Endothelial cell (in vitro differentiated cells): ENCODE measurements at places on chromosomes 5 and 9. TPM values are rescaled to one million over a fixed set of nuclear protein-coding genes. Genes with fewer than 3 reads are reported as not detected.

DNA sequence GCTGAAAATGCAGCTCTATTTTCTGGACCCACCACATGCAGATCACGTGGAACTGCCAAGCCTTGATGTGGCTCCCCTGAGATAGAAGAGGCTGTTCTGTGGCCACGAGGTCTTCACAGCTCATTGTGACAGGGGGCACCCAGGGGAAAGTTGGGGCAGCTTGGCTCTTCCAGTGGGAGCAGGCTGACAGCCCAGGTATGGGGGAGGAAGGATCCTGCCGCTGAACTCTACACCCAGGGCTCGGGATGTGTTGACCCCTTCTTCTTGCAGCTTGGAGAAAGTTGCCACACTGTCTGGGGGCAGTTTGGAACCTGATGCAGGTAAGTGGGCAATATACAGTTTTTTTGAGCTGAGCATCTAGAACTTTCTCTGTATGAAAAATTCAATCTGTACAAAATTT, 133.6 kb upstream of the PITX1 start:
- H3K4me3 ChIP-seq = no peak overlapping the region
- H3K4me1 ChIP-seq = peaks cover 7% of the 10 kb centered on the region
- no peaks in the 10 kb centered on the region for H3K36me3 ChIP-seq
- H3K27me3 ChIP-seq = peaks cover 2% of the 10 kb centered on the region

GRCh38 chr9:81716409-81716808, 27.1 kb upstream of the TLE1 start:
- peaks cover 12% of the 10 kb centered on the region for H3K4me1 ChIP-seq
- H3K4me3 ChIP-seq = no peak overlapping the region
- H3K27ac ChIP-seq = no peak overlapping the region
- DNase-seq = no peak

DNA sequence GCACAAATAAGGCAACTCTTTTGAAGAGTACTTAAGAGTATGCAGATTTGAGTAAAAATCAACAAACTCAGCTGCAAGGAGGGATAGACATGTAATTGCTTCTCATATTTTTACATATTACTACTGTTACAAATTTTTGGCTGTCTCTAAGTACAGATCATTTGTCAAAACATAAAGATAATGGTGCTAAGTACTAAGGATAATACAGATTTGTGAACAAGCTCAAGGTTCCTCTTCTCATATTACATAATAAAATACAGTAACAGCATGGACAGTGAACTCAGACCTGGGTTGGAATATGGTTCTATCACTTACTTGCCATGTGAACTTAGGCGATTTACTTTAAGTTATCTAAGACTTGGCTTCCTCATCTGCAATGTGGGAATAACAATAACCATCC, 168.0 kb downstream of the AP3B1 start:
- no peak overlapping the region for H3K4me3 ChIP-seq
- no peaks in the 10 kb centered on the region for H3K4me1 ChIP-seq
- no peaks in the 10 kb centered on the region for H3K27me3 ChIP-seq
- peaks cover 10% of the 10 kb centered on the region for H3K36me3 ChIP-seq
- no peak for DNase-seq

DNA sequence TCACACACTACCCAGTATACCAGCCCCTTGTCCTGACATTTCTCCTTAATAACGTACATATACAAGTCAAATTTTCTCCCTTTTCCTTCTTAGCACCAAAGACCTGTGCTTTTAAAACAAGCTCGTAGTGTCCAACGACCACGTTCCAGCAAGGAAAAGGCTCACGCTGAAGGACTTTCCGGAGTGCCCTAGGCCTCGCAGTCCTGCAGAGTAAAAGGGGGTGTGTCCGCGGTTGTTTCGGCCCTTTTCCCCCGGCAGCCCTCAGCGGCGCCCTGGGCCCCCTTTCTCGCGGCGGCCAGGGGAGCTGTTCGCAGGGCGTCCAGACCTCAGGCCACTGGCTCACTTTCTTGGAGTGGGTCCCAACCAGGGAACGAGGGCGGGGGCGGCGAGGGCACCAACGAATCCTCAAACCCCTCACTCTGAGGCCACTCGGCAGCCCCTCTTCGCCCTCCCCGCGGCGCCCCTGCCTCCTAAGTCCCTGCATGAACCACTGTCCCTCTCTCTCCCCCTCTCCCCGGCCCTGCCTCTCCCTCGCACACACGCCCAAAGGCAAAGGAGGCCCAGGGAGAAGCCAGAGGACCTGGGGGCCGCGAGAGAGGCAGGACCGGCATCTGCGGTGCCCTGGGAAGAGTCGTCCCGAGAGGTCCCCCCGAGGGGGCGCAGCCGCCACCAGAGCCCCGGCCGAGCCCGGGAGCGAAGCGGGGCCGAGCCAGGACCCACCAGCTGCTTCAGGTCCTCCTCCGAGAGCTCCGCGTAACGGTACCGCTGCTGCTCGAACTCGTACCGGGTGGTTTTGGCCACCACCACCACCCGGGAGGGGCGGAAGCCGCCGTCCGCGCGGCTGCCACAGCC, 720 bp downstream of the NADK2 start:
- peak overlapping the region; percentile 89 for H3K4me3 ChIP-seq
- no peaks in the 10 kb centered on the region for H3K36me3 ChIP-seq
- peaks cover 5% of the 10 kb centered on the region for H3K27me3 ChIP-seq
- H3K4me1 ChIP-seq = peaks cover 22% of the 10 kb centered on the region

DNA sequence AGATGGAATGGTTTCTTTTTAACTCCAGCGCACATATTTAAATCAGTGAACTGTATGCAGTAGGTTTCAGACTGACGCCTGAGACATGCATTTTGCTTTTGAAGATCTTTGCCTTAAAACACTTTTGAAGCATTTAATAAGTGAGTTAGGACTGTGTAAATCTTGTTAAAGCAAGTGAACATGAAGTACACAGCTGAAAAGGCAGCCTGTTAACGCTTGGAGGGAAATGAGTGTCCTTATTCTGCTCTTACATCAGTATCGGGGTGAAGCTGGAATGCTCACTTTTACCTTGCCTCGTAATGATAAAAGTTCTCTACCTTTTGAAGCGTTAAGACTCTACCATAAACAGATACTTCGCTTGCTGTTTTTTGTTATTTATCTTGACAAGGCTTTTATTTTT, 552.2 kb downstream of the ZNF608 start:
- DNase-seq = no peak
- H3K27ac ChIP-seq = no peak overlapping the region
- peaks cover 2% of the 10 kb centered on the region for H3K27me3 ChIP-seq
- no peak overlapping the region for H3K4me3 ChIP-seq
- H3K4me1 ChIP-seq = peaks cover 4% of the 10 kb centered on the region

DNA sequence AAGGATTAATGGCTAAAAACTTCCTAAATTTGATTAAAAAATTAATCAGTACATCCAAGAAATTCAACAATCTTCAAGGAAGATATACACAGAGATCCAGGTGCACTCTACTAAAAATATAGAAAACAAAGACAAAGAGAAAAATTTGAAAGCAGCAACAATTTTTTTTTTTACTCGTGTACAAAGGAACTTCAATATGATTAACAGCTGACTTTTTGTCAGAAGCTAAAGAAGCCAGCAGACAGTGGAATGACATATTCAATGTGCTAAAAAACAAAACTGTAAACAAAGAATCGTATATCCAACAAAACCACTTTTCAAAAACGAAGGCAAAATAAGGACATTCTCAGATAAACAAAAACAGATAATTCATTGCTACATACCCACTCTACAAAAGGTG, 234.6 kb downstream of the FSTL4 start:
- no peaks in the 10 kb centered on the region for H3K4me1 ChIP-seq
- H3K27ac ChIP-seq = no peak overlapping the region
- H3K36me3 ChIP-seq = no peaks in the 10 kb centered on the region

- no peak overlapping the region for H3K4me3 ChIP-seq
- peaks cover 7% of the 10 kb centered on the region for H3K27me3 ChIP-seq
- H3K4me1 ChIP-seq = peaks cover 20% of the 10 kb centered on the region
- H3K36me3 ChIP-seq = no peaks in the 10 kb centered on the region
These were observed 266.8 kb upstream of the ANKRD55 start for GRCh38 chr5:56499901-56500300.

DNA sequence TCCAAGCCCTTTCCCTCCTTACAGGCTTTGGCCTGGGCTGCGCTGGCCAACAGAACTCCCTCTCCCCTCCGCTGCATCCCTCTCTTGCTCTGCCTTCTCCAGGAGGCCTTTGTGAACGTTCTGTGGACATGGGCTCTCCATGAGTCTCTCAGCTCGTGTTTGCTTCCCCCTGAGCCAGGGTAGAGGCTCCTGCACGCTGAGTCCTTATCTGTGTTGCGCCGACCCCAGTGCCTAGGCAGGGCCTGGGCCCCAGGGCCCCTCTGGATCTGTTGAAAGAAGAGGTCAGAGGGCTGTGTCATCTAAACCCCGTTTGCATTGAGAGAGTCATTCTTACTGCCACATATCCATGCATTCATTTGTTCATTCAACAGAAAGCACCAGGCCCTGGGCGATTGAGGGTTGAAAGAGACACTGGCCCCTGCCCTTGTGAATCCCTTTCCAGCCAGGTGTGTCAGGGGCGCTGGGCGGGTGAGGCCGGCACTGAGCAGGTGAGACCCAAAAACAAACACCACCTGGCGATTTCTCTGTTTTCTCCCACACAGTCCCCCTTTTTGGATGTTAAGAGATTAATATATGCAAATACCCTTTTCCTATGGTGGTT, 111.2 kb upstream of the IER5L start:
- H3K4me1 ChIP-seq = no peaks in the 10 kb centered on the region
- H3K27me3 ChIP-seq = peaks cover 17% of the 10 kb centered on the region
- peaks cover 4% of the 10 kb centered on the region for H3K36me3 ChIP-seq
- H3K4me3 ChIP-seq = no peak overlapping the region

DNA sequence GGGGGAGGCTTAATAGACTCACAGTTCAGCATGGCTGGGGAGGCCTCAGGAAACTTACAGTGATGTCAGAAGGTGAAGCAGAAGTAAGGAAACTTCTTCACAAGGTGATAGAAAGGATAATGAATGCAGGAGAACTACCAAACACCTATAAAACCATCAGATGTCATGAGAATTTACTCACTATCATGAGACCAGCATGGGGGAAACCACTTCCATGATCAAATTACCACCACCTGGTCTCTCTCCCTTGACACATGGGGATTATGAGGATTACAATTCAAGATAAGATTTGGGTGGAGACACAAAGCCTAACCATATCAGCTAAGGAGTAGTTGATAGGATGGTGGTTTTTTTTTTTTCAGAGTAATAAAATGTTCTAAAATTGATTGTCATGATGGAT, 201.8 kb downstream of the CDH12 start:
- no peak for DNase-seq
- H3K4me1 ChIP-seq = no peaks in the 10 kb centered on the region
- no peak overlapping the region for H3K4me3 ChIP-seq

DNA sequence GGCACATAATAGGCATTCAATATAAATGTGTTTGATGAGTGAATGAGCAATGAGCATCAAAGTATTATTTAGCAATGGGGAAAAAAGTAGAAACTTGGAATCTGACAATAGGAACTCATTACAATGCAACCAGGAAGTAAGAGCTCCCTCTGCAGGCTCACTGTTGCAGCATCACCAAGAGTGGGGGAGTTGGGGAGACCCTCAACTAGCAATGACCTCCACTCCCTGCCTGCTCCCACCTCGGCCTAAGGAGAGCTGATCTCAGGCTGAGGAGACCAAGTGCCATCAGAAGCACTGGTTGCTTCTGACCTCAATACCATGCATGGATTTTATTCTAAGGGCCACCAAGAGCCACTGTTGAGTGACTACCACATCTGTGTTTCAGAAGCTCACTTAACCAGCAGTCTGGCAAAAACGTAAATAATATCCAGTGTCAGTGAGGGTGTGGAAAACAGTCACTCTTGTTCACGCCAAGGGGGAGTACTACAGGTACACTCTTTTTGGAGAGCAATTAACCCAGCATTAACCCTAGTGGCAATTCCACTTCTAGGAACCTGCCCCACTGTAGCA, 8.0 kb downstream of the VDAC1 start:
- H3K27me3 ChIP-seq = peaks cover 4% of the 10 kb centered on the region
- peak overlapping the region; percentile 70 for H3K27ac ChIP-seq

DNA sequence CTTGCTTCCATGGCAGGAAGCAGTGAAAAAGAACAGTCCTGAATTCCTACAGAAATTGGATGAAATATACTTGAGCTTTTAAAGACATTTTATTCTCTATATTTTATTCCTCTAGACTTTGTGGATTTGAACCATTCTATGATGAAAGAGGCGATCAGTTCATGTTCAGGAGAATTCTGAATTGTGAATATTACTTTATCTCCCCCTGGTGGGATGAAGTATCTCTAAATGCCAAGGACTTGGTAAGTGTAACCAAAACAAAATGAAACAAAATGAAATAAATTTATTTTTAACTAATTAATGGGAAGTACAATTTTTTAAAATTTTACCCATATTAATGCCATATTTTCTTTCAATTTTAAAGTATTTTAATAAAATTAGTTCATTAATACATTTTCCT, 34.1 kb downstream of the STARD4 start:
- H3K27ac ChIP-seq = no peak overlapping the region
- peaks cover 4% of the 10 kb centered on the region for H3K4me1 ChIP-seq
- H3K27me3 ChIP-seq = peaks cover 1% of the 10 kb centered on the region
- H3K4me3 ChIP-seq = no peak overlapping the region
- no peak for DNase-seq
- H3K36me3 ChIP-seq = peaks cover 14% of the 10 kb centered on the region

DNA sequence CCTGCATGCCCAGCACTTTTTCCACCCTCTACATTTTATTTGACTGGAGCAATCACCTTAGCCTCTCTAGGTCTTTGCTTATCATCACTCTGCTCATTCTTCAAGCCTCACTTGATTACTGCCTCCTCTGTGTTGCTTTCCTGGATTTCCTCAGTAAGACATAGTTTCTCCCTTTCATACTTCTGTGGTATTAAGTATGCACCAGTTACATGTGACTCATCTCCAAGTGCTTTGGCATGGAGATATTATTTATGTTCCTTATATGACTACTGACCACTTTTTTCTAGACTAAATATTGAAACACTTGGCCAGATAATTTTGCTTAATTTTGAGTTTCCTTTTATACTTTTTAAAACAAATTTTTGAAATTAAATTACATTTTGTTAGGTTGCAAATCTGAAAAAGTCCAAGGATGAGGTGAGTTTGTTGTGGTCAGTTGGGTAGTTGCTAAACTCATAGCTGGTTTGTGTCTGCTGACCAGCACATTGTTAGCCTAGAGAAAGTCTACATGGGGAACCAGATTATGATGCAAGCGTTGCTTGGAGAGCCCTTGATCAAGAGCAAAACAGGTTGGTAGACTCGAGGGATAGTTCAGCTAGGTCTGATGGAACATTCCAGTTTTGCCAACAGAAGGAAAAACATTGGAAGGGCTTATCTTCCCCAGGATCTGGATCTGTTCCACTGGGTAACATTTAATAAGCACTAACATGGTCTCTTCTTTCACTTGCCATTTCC, 140.2 kb downstream of the TMC1 start:
- H3K27me3 ChIP-seq = peaks cover 4% of the 10 kb centered on the region
- no peaks in the 10 kb centered on the region for H3K4me1 ChIP-seq

GRCh38 chr5:142820447-142820846, 50.3 kb downstream of the ARHGAP26 start:
- H3K27ac ChIP-seq = no peak overlapping the region
- H3K4me3 ChIP-seq = no peak overlapping the region
- no peak for DNase-seq
- peaks cover 4% of the 10 kb centered on the region for H3K36me3 ChIP-seq
- peaks cover 16% of the 10 kb centered on the region for H3K4me1 ChIP-seq

- H3K27me3 ChIP-seq = peaks cover 2% of the 10 kb centered on the region
- no peak for DNase-seq
- no peak overlapping the region for H3K27ac ChIP-seq
- H3K36me3 ChIP-seq = no peaks in the 10 kb centered on the region
- H3K4me1 ChIP-seq = no peaks in the 10 kb centered on the region
- no peak overlapping the region for H3K4me3 ChIP-seq
These were observed 46.3 kb upstream of the ADAMTSL1 start for GRCh38 chr9:18427691-18428090.

The PCDHB11 gene
- 6.4 TPM for total RNA-seq

The SGCD gene
- 1.2 TPM for total RNA-seq

The NDOR1 gene
- total RNA-seq = 22.5 TPM

The ORM2 gene
- not detected for total RNA-seq

The LIX1 gene
- total RNA-seq = 0.46 TPM
